Activated CD4-positive, alpha-beta T cell treated with anti-CD3 and anti-CD28 coated beads, Interleukin-2, amount 10 ng/mL, durations not matched to agents 24 days and 14 days (primary cell): ENCODE measurements at places on chromosomes 3 and 15. TPM values are rescaled to one million over a fixed set of nuclear protein-coding genes. Genes with fewer than 3 reads are reported as not detected.

DNA sequence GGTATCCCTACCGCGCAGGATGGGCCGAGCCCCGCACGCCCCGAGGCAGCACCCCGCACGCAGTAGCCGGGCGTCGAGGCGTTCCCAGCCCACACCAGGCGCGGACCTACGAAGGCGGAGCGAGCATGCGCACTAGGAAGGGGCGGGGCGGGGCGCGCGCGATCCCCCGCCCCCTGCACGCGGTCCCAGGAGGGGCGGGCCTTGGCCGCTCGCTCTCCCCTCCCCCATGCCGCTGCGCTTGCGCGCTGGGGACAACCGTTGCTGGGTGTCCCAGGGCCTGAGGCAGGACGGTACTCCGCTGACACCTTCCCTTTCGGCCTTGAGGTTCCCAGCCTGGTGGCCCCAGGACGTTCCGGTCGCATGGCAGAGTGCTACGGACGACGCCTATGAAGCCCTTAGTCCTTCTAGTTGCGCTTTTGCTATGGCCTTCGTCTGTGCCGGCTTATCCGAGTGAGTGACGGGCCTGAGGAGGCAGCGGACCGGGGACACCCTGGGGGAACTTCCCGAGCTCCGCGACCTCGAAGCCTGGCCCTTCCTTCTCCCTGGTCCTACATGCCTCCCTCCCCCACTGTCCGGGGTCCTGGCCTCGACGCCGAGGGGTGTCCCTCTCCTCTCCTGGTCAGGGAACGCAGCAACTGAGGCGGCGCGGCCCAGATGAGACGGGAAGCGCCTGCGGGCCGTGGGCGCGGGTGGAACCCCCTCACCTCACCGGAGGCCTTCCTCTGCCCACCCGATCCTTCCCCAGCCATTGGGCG is at the start of gene SPESP1:
Gene SPESP1 (plus strand): TSS at position 258 of the 755 bp plus-strand sequence. CDS start 129 bp downstream, at position 387.
- peaks cover 11% of the 10 kb centered on the region for H3K27me3 ChIP-seq
- peak; percentile 78 for DNase-seq
- H3K36me3 ChIP-seq = no peaks in the 10 kb centered on the region
- no peaks in the 10 kb centered on the region for H3K4me1 ChIP-seq
- H3K27ac ChIP-seq = peak within 1 kb of the TSS; percentile 48
- peak within 1 kb of the TSS; percentile 63 for H3K4me3 ChIP-seq

DNA sequence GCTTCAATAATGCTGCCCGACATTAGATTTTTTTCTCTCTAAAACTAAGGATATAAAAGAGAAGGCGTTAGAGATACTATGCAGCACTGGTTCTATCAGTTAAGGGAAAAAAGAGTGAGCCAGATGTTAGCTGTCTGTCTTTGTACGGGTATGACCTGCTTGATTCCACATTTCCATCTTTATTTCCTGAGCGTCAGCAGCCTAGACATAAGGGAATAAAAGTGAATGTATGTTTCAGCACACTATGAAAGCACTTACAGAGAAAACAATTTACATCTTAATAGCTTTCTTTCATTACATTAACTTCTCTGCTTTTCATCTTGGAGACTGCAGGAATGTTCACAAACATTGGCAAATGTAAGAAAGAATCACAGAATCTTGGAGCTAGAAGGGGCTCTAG is 319.3 kb downstream of the CTNNB1 start:
- H3K27ac ChIP-seq = no peak overlapping the region
- no peaks in the 10 kb centered on the region for H3K36me3 ChIP-seq
- H3K4me1 ChIP-seq = peaks cover 2% of the 10 kb centered on the region

- H3K27ac ChIP-seq = peak overlapping the region; percentile 90
- DNase-seq = peak; percentile 93
- H3K27me3 ChIP-seq = no peaks in the 10 kb centered on the region
- peaks cover 79% of the 10 kb centered on the region for H3K36me3 ChIP-seq
- H3K4me1 ChIP-seq = peaks cover 78% of the 10 kb centered on the region
These were observed 6.3 kb downstream of the AEN start for GRCh38 chr15:88627463-88627862.

GRCh38 chr3:112671930-112672715 is 31.2 kb upstream of the CCDC80 start:
- H3K4me1 ChIP-seq = peaks cover 74% of the 10 kb centered on the region
- H3K4me3 ChIP-seq = peak overlapping the region; percentile 15
- H3K27me3 ChIP-seq = peaks cover 2% of the 10 kb centered on the region

Gene SYNPR
- total RNA-seq = not detected in 2 replicates

Gene SLC24A5
- not detected in 2 replicates for total RNA-seq

Gene COLQ
- 1.7 TPM in 2 replicates for total RNA-seq

Gene FETUB
- total RNA-seq = not detected in 2 replicates

- no peak for DNase-seq
- no peaks in the 10 kb centered on the region for H3K4me1 ChIP-seq
- no peaks in the 10 kb centered on the region for H3K36me3 ChIP-seq
- H3K27ac ChIP-seq = no peak overlapping the region
- no peak overlapping the region for H3K4me3 ChIP-seq
These were observed 793.5 kb downstream of the ROBO1 start for GRCh38 chr3:78974181-78974790.

GRCh38 chr3:127632035-127632820 is 3.2 kb downstream of the PODXL2 start:
- peaks cover 5% of the 10 kb centered on the region for H3K36me3 ChIP-seq
- peaks cover 15% of the 10 kb centered on the region for H3K4me1 ChIP-seq
- H3K27ac ChIP-seq = no peak overlapping the region
- no peak for DNase-seq
- no peak overlapping the region for H3K4me3 ChIP-seq

Gene FANCD2OS
- not detected in 2 replicates for total RNA-seq

Gene CPN2
- total RNA-seq = not detected in 2 replicates

Gene TMEM266
- not detected in 2 replicates for total RNA-seq

DNA sequence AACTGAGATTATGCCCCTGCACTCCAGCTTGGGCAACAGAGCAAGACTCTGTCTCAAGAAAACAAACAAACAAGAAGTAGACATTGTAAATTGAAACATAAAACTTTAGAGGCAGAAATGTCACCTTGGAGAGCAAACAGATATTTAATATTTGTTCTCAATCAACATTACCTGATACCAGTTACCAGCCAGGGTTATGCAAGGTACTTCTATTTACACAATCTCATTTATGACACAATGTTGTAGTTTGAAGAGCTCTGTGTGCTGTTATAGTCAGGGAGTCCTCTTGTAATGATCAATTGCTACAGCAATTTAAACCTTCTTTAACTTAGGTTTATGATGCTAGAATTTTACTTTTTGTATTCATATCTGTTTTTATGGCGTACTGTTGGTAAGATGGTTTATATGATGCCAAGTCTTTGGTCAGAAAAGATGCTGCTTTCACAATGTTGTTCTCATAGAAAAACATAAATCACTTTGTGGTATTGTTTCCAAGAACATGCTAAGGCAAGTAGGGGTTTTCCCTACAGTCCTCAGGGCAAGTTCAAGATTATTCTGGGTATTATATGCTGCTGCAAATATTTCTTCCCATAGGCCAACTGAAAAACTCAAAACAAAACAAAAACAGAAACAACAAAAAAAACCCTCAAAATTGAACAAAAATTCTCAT is 173.5 kb downstream of the TNIK start:
- H3K4me3 ChIP-seq = peak overlapping the region; percentile 44
- H3K27me3 ChIP-seq = no peaks in the 10 kb centered on the region
- H3K4me1 ChIP-seq = peaks cover 50% of the 10 kb centered on the region
- H3K27ac ChIP-seq = peak overlapping the region; percentile 79
- H3K36me3 ChIP-seq = peaks cover 21% of the 10 kb centered on the region

GRCh38 chr3:127546970-127547733 is 43.4 kb downstream of the TPRA1 start:
- peak overlapping the region; percentile 14 for H3K27ac ChIP-seq
- DNase-seq = no peak
- peaks cover 11% of the 10 kb centered on the region for H3K4me1 ChIP-seq
- no peaks in the 10 kb centered on the region for H3K36me3 ChIP-seq

DNA sequence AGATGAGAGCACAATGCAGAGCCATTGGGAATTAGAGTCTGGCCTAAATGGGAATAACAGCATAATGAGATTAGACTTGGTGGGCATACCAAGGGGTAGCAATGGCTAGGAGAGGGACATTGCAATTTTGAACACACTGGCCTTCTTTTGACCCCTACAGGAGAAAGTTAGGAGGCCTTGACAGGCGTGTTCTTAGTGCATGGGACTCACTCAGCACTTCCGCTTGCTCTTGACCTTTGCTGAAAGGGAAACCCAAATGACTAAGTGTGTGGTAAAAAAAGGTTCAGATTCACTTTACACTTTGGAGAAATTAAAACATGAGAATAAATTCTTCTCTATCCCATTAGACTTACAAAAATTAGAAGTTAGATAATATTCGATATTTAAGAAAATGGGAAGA is 317.4 kb downstream of the DIPK2A start:
- H3K4me1 ChIP-seq = no peaks in the 10 kb centered on the region
- H3K4me3 ChIP-seq = no peak overlapping the region
- H3K36me3 ChIP-seq = no peaks in the 10 kb centered on the region
- DNase-seq = no peak

DNA sequence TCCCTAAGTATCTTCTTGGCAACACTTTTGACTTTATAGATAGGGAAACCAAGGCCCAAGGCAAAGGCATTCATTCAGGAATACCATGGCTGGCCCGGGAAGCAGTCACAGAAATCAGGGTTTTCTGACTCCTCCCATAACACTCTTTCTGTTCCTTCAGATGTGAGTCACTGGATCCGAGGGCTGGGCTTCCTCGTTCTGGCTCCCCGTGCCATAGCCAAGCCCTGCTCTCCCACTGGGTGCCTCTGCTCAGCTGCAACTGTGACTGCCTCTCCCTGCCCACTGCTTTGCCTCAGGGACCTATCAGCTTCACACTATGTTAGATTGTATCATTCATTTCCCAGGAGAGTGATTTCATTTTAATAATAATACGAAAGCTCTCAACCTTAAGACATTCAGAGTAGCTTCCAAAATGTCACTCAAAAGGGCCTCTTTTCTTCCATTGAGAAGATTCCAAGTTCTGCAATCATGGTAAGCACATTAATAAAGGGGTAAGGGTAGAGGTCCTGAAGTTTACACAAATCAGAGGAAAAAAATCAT is 50.2 kb downstream of the GABRB3 start:
- H3K36me3 ChIP-seq = no peaks in the 10 kb centered on the region
- no peak for DNase-seq
- no peaks in the 10 kb centered on the region for H3K4me1 ChIP-seq
- H3K4me3 ChIP-seq = no peak overlapping the region
- no peaks in the 10 kb centered on the region for H3K27me3 ChIP-seq

GRCh38 chr3:44223299-44223698 is 18.4 kb upstream of the TOPAZ1 start:
- DNase-seq = no peak
- H3K36me3 ChIP-seq = no peaks in the 10 kb centered on the region
- no peak overlapping the region for H3K27ac ChIP-seq

DNA sequence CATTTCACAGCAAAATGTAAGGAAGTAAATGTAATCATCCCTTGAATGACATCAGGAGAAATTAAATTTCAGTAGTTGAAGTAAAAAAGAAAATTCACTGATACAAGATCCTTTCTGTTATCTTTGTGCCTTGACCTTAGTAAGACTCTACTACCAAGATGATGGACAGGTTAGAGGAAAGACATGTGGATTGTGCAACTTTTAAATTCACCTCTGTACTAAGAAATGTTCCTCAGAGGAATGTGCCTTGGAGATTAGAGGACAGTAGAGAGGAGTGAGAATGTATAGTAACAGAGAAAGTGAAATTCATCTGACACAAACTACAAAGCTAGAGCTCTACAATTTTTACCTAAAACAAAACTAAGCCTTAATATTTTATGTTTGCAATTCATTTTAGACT is 375.3 kb downstream of the PLOD2 start:
- H3K36me3 ChIP-seq = no peaks in the 10 kb centered on the region
- no peak overlapping the region for H3K27ac ChIP-seq
- no peaks in the 10 kb centered on the region for H3K4me1 ChIP-seq
- no peak for DNase-seq
- no peaks in the 10 kb centered on the region for H3K27me3 ChIP-seq
- no peak overlapping the region for H3K4me3 ChIP-seq

Gene HAPLN3
- 76.6 and 77.0 TPM in 2 replicates for total RNA-seq

DNA sequence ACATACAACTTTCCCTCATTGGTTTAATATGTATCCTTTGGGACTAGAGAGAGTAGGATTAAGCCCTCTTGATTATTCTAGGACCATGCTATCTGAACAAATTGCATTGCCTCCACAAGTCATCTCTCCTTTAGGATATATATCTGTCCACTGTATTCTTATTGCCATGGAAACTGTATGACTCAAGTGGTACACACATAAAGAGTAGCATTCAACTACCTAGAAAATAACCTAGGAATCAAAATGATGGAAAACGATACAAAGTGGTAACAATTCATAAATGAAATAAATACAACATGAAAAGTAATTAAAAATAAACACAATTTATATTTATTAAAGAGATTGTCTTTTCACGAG is 212.1 kb upstream of the P2RY1 start:
- peaks cover 6% of the 10 kb centered on the region for H3K27me3 ChIP-seq
- no peak for DNase-seq
- no peaks in the 10 kb centered on the region for H3K36me3 ChIP-seq
- H3K4me1 ChIP-seq = no peaks in the 10 kb centered on the region
- no peak overlapping the region for H3K27ac ChIP-seq

DNA sequence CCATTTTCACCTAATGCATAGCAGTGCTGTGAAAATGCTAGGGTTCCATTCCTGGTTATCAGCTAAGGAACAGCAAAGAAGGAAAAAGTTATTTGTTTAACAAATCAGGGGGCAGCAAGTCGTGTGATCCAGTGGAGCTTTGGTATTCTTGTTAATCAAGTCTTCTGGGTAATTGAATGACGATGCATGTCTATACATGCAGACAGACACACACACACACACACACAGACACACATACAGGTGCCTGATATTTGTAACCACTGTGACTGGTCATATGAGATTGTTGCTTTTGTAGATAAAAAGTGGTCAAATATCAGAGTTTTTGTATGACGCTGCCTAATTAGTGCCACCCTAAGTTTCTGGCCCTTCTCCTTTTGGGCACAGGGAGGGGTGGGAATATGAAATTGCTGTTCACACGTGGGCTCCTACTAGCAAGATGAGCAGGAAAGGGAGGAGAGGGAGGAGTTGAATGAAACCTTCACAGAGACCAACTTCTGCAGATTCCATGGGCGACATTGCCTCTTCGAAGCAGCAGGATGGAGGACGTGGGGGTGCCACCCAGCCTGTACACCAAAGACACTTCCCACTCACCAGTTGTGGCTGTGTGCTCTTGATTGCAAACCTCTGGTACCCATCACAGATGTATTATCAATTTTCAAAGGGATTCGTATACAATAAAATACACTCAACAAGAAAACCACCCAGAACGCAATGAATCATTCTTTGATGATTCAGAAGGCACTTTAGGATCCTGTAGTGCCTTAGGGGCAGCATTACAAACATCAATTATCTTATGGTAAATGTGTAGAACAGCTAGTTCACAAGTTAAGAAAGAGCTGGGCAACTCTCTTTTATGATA is 281.9 kb upstream of the ICE2 start:
- H3K36me3 ChIP-seq = peaks cover 1% of the 10 kb centered on the region
- peak overlapping the region; percentile 32 for H3K27ac ChIP-seq
- no peak for DNase-seq
- H3K27me3 ChIP-seq = no peaks in the 10 kb centered on the region
- H3K4me1 ChIP-seq = peaks cover 21% of the 10 kb centered on the region

DNA sequence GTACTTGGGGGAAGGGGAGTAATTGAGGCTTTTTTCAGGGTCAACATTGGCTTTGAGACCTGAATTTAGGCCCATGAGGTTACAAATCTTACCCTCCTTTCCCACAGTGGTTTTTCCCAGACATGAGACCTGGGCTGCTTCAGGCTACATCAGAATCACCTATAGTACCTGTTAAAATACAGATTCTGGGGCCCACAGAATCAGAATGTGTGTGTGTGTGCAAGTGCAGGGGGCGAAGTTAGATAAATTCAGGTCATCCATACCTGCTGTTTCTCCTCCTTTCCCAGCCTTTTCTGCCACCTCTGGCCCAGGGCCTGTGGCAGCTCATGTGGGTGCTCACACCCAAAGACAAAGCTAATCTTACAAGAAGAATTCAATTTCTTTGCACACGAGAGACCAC is 110.5 kb downstream of the RAB11A start:
- H3K27me3 ChIP-seq = peaks cover 42% of the 10 kb centered on the region
- H3K27ac ChIP-seq = no peak overlapping the region
- no peak overlapping the region for H3K4me3 ChIP-seq
- DNase-seq = no peak
